ENCODE measurements at places on chromosomes 5 and 9.

- DNase-seq = no peak
Observed at GRCh38 chr5:9712911-9713310, 82.8 kb upstream of the TAS2R1 start.

DNA sequence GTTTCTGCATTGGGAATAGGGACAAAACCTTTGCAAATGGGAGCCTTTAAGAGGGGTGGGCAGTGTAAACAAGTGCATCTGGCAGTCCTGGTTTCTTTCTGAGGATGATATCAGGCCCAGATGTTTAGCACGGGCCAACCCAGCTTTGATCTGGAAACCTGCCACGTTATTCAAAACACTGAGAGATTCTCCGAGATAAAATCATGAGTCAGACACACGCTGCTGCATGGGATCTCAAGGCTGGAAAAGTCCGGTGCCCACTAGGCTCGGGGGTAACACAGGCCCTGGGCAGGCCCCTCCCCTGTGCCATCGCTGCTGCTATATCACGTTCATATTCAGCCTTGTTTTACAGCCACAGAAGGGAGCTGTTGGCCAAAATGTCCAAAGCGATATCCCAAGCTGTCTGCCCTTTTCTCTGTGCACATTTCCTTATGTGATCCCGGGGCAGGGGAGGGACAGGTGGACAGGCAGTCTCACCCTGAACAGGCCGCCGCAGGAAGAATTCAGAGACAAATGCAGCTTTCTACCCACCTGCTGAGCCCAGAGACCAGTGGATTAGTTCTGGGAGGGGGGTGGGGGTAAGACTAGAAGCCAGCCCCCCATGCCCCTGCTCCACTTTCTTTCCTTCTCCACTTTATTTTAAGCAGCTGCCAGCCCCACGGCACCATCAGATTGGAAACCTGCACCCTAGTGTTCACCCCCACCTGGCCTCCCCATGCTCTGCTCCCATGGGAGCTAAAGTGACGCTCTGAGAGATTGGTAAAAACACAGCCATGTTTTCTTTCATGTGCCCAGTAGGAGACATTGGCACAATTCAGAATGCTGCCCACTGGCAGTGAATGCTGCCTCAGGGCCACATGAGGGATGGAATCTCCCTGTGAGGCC is 63.1 kb downstream of the TMOD1 start:
- peak; percentile 11 for DNase-seq

GRCh38 chr9:134226221-134226930 is 62.0 kb upstream of the RNU6ATAC start:
- no peak for DNase-seq

DNA sequence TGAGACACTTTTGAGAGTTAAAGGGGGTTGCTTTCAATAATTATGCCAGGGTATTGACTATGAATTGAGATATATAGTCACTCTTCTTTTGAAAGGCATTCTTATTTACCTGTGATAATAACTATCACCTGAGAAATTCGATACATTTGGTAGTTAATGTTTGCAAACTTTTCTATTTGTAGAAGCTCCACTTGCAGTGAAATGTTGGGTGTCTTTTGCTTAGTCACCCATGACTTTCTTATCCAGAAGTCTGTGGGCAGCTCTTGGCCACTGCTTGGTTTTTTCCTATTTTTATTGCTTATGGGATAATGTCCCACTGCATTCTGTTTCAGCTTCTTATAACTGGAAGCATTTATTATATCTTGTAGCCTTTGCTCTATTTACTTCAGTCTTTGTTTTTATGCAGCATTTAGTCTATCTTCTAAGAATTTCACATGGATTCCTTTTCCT is 3.9 kb downstream of the MACIR start:
- DNase-seq = no peak

GRCh38 chr9:133107961-133108793 is 12.9 kb downstream of the RALGDS start:
- DNase-seq = no peak

DNA sequence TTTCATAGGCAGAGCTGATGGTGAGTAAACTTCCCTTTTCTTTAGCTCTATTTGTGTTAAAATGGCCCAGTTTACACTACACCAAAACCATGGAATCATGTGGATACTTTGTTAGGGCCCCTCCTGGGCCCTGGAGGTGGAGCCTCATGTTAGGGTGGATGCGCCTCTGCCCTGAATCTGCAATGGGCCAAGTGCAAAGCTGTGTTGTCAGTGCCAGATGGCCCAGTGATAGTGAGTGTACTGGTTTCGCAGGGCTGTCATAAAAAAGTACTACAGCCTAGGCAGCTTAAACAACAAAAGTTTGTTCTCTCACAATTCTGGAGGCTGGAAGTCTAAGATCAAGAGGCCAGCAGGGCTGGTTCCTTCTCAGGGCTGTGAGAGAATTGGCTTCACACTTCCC is 64.8 kb downstream of the HSPA4 start:
- DNase-seq = no peak

DNA sequence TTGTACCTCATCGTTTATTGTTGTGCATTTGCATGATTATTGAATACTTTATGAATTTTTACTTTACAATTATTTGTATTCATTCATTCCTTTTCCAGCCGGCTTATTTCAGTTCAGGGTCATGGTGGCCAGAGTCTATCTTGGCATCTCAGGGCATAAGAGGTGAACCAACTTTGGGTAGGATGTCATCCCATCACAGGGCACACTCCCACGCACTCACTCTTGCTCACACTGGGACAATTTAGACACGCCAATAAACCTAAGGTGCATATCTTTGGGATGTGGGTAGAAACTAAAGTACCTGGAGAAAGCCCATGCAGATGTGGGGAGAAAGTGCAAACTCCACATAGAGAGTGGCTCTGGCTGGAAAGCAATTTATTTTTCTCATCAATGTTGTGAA is 158.1 kb upstream of the MAST4 start:
- DNase-seq = no peak

DNA sequence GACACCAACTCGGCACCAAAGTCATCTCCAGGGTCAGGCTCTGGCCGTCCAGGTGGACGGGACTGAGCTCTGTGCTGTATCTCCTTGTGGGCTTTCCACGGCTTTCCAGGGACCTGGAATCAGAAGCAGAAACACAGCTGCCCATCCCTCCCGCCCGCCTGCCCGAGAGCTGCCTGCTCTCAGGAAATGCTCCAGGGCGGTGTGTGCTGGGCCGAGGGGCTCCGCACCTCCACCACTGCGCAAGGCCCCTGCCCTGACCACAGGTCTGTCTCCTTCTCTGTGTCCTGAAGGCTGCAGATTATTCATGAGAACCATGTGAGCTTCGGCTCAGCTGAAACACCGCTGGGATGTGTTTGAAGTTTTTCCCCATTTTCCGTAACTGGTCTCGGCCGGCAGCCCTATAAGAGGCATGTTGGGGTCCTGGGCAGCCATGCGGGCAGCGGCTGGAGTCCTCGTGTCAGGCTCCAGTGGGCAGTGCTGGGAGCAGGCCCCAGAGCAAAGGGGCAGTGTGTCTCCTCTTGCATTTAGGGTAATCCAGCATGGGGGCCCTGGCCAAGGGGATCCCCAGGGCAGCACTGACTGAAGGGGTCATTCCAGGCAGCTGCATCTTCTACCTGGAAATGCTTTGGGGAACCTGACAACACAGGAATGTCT is 22.8 kb downstream of the NKD2 start:
- DNase-seq = no peak

GRCh38 chr5:87081016-87081415 is 186.7 kb upstream of the RASA1 start:
- no peak for DNase-seq

- no peak for DNase-seq
Observed at GRCh38 chr5:79878721-79879336, 112.2 kb downstream of the MTX3 start.

- no peak for DNase-seq
Observed at GRCh38 chr5:67248703-67249589, 52.3 kb upstream of the CD180 start.

DNA sequence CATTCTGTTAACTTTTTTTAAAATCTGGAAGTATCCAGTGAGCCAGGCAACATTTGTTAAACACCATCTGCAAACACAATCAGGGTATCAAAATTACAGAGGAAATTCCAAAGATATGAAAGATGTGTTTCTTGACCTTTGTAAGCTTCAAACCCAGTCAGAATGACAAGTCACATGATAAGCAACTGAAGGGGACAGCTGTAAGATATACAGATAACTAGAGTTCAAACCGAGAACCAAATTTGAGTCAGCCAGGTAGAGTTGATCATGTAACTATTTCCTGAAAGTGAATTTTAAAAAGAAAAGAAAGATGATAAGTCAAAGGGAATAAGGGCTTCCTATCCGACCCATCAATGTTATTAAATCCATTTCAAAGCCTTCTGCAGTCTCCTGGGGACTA is 196.2 kb downstream of the DEPDC1B start:
- no peak for DNase-seq

DNA sequence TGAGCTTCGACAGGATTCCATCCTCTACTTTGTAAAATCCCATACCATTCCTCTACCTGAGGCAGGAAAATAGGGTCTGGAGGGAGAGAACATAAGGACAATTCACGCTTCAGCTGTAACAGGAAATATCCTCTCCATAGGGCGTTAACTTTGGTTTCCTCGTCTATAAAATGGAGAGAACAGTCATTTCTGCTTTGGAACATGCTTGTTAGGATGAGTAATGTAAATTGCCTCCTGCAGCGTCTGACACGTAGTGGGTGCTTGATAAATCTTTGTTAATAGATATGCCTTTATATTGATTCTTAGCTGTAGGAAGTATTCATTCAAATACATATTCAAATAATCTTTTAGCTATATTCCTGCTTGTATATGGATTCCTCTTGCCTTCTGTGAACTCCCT is 711 bp upstream of the SUB1 start:
- no peak for DNase-seq

GRCh38 chr9:116849721-116850120 is 162.6 kb downstream of the TRIM32 start:
- DNase-seq = no peak

DNA sequence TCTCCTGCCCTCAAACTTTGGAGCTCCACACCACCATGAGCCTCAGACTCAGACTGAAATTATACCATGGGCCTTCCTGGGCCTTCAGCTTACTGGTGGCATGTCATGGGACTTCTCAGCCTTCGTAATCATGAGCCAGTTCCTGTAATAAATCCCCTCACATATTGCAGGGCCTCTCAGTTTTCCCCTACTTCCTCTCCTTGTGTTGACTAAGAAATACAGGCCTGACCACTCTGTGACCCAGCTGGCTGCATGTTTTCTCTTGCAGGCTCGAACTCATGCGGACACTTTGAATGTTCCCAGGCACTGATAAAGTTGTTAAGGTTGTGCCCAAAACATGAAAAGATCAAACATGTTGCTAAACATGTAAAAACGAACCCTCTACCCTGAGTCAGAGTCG is 26.2 kb upstream of the SHC3 start:
- DNase-seq = no peak

GRCh38 chr9:31136524-31136923 is 1247.9 kb upstream of the ACO1 start:
- DNase-seq = no peak

GRCh38 chr5:137336565-137337120 is 162.5 kb downstream of the SPOCK1 start:
- DNase-seq = no peak

- DNase-seq = no peak
Observed at GRCh38 chr9:78997296-78997695, 574.5 kb upstream of the TLE4 start.

- no peak for DNase-seq
Observed at GRCh38 chr5:125526966-125527365, 780.5 kb upstream of the ZNF608 start.

- DNase-seq = no peak
Observed at GRCh38 chr5:60056191-60056590, 162.7 kb upstream of the PDE4D start.

DNA sequence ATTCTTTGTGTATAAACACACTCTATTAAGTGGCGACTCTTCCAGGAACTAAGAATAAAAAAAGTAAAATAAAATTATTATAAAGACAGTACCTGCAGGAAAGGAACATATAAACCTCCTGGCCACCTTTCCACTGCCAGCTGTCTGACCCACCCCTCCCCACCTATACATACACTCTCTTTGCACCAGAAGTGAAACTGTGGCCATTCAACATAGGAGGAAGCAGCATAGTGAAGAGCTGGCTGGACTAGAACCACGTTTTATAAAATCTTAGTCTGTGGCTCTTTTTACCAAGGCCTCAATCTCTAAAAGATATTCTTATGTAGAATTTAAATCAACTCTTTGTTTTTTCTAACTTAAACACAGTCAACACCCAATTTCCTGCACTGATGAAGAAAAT is 289.6 kb downstream of the GABRB2 start:
- no peak for DNase-seq

GRCh38 chr5:121969660-121970295 is 8.0 kb downstream of the SRFBP1 start:
- no peak for DNase-seq

DNA sequence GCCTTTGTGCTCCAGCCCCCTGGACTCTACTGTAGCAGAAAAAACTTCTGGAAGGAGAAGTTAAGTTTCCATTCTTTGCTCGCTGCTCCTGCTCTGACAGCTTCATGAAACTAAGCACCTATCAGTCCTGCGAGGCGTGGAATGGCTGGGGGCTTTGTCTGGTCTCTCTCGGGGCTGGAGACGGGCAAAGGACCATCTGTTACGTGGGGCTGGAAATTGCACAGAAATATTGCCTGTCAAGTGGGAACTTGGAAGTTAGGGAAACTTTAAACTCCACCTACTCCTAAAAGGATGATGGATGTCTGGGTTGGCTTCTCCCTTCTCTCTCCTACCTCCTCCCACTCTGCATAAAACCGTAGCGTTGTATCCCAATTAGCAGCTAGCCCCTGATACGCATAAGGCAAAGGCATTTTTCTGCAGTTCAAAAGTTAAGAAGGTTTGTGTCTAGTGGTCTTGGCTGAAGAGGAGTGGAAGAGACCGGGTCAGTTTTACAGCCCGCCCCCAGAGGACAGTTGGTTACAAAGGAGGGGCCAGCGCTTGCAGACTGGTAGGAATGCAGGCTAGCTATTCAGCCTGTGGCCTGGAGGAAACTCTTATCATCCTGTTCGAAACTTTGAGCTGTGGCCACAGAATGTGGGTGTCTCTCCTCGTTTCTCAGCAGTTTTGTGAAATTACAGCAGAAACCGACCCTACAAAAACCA is 1.3 kb downstream of the FBXL7 start:
- no peak for DNase-seq

GRCh38 chr5:91849069-91849468 is 466.0 kb upstream of the ARRDC3 start:
- DNase-seq = no peak

GRCh38 chr5:67283275-67283987 is 86.8 kb upstream of the CD180 start:
- no peak for DNase-seq

DNA sequence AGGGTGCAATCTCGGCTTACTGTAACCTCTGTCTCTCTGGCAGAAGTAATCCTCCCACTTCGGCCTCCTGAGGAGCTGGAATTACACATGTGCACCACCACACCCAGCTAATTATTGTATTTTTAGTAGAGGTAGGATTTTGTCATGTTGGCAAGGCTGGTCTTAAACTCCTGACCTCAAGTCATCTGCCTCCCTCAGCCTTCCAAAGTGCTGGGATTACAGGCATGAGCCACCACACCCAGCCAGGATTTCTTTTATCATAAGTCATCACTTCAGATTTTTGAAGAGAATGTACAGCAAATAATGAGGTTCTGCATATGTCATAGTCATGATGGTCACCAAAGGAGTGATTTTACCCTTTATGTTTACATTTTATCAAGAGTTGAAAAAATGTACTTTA is 108.1 kb downstream of the GCNT1 start:
- DNase-seq = no peak

All from COR-L47 (cell line).